Lung (tissue), 17 donors: ENCODE measurements at places on chromosomes 4 and X. TPM values are rescaled to one million over a fixed set of nuclear protein-coding genes. Genes with fewer than 3 reads are reported as not detected.

GRCh38 chr4:116546759-116547158 is 538.6 kb downstream of the TRAM1L1 start:
- no peak for DNase-seq

Gene MAGEB2
- not detected for total RNA-seq

Gene DCAF8L2
- total RNA-seq = not detected

Gene KLB
- 0.51 TPM for total RNA-seq
